Inflammatory macrophage treated with lipopolysaccharide for 4 hours (primary cell): ENCODE measurements at places on chromosomes 6 and 20.

- DNase-seq: peak; percentile 9
These were observed 40.6 kb downstream of the LYRM2 start for GRCh38 chr6:89597988-89598387.

DNA sequence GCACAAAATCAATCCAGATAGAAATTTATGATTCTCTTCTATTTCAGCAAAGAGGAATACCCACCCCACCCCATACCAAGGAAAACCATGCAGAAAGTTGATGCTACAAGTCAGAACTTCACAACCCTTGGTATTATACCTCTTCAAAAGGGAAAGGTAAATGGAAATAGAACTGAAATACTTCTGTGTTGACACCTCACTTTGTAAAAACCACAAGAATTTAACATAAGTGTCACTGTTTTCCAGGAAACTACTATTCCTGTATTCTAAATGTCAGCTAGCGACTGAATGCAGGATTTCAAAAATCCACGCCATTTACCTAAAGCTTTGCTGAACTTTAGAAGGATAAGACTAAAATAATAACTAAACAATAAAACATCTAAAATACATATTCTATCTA is 3.6 kb downstream of the CPNE1 start:
- DNase-seq: no peak

DNA sequence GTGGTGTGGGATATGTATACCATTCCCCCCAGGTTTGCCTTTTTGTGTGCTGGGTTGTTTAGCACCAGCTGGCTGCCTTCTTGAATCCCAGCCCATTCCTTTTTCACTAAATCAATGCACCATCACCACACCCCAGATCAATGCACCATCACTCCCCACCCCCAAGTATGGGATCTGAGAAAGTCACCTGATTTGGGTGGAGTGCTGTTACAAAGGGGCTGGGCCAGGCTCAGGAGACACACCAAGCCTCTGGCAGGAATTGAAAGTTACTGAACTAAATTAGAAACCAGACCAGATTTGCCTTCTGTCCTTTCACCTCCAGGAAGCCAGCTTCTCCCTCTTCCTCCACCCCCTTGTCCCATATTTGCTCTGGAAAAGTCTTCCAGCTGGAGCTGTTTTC is 19.6 kb upstream of the PKHD1 start:
- no peak for DNase-seq

DNA sequence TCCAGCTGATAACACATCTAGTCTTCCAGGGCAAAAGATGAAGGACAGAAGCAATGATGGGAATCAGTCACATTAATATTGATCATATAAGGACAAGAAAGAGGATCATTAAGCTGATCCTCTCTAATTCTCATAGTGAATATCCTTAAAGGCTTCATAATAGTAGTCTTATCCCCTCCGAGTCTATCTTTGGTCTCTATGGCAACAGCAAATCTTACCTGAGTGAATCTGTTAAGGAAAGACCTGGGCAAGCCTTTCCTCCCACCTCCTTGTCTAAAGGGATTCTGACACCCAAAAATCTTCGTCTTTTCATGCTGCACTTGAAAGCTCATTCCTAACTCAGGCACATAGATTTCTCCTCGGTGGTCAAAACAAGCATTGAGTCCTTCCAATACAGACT is 86.4 kb upstream of the LYRM2 start:
- DNase-seq: no peak

GRCh38 chr20:51275826-51276225 is 252.9 kb upstream of the KCNG1 start:
- DNase-seq: peak; percentile 24

DNA sequence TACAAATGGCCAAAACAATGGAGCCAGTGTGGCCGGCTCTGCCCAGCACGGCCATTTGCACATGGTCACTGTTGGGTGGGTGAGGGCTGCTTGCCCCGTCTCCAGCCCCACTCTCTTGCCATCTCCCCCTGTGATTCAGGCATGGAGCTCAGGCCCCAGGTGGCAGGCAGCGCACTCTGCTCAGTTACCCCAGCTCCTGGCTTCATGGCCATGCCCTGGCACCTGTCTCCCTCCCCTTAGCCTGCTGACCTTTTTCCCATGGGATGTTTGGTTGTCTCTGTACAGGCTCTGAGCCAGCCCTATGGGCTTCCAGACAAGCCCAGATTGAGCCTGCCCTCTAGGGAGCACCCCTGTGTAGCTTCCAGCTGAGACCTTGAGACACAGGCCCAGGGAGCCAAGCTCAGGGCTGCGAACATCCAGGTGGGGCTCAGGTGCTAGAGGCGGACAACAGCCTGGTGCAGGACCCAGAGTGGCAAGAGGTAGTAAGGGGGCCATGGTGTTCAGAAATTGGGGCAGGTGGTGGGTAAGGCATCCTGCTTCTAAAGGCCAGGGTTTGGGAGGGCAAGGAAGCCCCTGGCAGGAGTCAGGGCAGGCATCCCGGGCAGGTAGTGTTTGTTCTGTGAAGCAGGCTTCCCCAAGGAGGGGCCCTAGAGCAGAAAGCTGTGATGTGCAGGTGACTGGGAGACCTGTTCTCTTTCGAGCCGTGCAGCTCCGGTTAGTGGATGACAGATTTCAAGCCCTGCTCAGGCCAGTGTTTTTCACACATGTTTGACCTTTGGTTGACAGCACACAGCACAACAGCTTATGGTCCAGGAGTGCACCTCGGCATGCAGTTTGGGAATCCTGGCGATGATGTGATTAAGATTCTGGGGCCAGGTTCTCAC is 17.7 kb downstream of the SYNJ2 start:
- DNase-seq: no peak

- no peak for DNase-seq
These were observed 141.7 kb downstream of the RFX6 start for GRCh38 chr6:117018771-117019170.

- DNase-seq: no peak
These were observed 74.8 kb downstream of the IYD start for GRCh38 chr6:150443621-150444020.

DNA sequence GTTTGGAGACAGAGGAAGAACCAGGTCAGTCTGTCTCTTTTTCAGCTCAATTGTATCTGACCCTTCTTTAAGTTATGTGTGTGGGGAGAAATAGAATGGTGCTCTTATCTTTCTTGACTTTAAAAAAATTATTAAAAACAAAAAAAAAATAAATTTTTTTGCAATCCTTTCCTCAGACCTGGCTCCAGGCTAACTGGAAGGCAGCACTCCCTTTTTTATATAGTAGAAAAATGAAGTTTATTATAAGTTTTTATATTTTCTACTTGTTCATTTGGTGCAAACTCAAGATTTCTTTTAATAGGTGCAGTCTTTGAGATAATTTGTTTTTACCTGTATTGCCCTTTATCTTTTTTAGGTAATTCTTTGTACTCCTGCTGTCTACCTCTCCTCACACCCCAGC is 129.6 kb downstream of the SULF2 start:
- no peak for DNase-seq

DNA sequence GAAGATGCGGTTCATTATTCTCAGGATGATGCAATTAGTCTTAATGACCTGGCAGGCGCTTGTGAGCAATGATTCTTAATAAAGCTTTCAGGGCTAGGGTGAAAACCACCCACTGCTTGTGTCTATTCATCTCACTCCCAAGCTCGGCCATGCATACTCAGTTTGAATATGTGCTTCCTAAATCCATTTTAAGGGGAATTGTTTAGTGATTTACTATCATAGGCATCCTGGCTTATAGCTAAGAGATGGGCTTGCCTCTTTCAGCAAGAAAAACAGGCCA is 141.1 kb upstream of the SLC24A3 start:
- no peak for DNase-seq

DNA sequence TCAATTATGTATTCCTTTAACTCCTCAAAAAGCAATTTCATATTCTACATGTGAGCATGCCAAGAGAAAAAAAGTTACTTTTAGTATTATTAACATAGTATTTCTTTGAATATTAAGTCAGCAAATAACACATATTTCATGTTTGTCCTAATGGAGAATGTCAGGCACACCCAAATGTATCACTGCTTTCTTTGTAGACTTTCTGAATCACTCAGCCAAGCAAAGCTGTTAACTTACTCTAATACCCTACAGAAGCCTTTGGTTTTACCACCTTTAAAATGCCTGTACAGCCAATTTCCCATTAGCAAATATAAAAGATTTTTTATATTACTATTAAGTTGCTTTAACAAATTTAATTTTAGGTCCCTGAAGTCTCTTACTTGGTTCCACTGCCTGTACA is 23.8 kb downstream of the FRK start:
- DNase-seq: no peak

- DNase-seq: peak; percentile 45
These were observed 62.3 kb downstream of the MAP7 start for GRCh38 chr6:136487759-136488425.
